ENCODE measurements at places on chromosomes 2 and 18.

DNA sequence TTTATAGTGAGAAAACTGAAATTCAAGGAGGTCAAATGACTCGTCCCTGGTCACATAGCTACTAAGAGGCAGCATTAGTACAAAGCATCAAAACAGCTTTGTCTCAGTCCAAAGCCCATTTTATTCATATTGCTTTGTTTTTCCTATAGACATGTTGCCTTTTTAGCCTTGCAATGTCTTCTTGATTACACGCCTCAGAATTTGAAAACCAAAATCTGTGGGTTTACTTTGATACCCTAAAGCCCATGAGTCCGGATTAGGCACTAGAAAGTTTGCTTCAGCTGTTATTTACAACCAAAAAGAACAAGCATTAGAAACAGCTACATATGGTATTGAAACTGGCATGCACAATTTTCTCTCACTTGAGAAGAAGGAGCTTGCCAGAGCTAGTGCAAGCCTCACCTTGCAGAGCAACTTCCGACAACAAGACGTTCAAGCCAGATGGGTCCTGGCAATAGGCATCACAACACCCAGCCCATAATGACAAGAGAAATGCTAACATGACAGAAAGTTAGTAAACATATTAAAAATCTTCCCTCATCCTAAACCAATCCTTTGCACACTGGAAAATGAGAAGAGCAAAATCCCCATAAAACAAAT lies 276.8 kb downstream of the RIT2 start:
- no peak for DNase-seq

GRCh38 chr2:163692081-163692480 lies 43.7 kb downstream of the FIGN start:
- no peak for DNase-seq

GRCh38 chr18:74226156-74226555 lies 65.6 kb downstream of the CYB5A start:
- DNase-seq: no peak

DNA sequence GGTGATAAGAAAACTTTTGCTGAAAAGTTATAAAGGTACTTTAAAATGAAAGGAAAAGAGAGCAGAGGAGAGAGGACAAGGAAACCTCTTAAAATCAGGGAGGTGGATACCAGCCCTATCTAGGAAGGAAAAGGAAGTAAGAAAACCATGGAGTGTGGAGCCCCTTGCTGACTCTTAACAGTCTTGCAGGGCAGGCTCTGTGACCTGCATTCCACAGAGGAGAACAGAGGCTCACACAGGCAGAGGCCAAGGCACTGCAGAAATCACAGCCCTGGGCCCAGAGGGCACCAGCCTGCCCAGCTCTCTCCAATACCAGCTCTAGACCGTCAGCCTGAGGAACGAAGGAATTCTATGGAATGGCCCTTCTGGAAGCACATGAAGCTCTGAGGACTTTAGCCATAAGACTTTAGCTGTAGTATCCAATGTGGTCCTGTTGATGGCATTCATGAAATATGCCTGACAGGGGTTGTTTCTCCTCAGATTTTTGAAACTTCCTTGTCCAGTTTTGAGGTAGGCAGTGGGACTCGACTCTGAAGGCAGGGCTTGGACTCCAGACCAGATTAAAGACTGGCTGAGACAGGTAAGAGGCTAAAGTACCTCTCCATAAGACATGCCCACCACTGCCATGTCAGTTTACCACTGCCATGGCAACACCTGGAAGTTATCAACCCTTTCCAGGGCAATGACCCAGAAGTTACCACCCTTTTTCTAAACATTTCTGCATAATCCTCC lies 216.3 kb downstream of the ANAPC1 start:
- peak; percentile 37 for DNase-seq

- DNase-seq: no peak
Measured at GRCh38 chr18:5604778-5605177, 61.0 kb upstream of the EPB41L3 start.

DNA sequence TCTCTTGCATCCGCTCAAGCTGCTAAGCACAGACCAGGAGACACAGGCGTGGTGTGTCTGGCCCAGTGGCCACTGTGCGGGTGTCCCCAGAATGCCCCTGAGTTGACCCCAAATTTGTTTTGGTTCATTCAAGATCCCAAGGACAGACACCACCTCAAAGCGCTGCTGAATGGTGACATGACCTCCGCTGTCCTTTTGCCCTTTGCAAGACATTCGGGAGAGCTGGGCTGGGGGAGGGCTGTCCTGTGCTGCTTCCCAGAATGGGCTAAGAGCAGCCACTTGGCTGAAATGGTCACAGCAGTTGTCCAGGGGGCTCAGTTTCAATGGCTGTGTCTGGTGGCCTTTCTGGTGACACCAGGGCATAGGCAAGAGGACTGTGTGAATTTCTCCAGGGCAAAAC lies 84.1 kb downstream of the SMIM21 start:
- no peak for DNase-seq

GRCh38 chr18:40159141-40160017 lies 1795.7 kb upstream of the PIK3C3 start:
- DNase-seq: peak; percentile 20

GRCh38 chr2:237870754-237871651 lies 11.6 kb downstream of the RAMP1 start:
- DNase-seq: no peak

DNA sequence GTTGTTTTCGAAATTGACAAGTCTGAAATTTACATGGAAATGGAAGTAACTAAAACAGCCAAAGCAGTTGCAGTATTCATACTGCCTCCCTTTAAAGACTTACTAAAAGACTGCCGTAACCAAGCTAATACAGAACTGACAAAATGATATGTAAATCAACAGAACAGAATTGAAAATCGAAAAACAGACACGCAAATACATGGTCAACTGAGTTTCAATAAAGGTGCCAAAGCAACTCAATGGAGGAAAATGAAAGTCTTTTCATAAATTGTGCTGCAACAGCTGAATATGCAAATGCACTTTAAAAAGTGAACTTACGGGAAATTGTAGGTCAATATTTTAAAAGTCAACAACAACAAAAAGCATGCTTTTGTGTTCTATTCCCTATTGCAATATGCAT lies 34.2 kb downstream of the TMEM131 start:
- no peak for DNase-seq

DNA sequence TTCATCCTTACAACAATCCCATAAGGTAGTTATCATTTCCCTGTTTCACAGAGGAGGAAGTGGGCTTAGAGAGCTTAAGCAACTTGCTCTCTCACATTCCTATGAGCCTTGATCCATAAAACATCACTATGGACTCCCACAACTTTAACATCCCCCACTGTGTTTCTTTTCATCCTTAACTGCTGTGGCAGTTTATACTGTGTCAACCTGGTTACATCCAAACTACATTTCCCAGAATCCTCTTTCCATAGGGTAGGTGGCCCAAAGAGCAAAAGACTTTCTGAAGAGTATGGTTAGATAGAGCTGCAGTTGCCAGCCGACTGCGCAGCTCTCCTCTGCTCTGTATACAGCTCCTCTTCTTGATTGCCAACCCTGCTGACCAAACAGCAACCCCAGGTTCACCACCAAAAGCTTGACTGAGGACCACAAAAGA lies 22.5 kb downstream of the MAP3K2 start:
- DNase-seq: no peak

- no peak for DNase-seq
Measured at GRCh38 chr2:238081150-238081549, 19.0 kb upstream of the ESPNL start.

DNA sequence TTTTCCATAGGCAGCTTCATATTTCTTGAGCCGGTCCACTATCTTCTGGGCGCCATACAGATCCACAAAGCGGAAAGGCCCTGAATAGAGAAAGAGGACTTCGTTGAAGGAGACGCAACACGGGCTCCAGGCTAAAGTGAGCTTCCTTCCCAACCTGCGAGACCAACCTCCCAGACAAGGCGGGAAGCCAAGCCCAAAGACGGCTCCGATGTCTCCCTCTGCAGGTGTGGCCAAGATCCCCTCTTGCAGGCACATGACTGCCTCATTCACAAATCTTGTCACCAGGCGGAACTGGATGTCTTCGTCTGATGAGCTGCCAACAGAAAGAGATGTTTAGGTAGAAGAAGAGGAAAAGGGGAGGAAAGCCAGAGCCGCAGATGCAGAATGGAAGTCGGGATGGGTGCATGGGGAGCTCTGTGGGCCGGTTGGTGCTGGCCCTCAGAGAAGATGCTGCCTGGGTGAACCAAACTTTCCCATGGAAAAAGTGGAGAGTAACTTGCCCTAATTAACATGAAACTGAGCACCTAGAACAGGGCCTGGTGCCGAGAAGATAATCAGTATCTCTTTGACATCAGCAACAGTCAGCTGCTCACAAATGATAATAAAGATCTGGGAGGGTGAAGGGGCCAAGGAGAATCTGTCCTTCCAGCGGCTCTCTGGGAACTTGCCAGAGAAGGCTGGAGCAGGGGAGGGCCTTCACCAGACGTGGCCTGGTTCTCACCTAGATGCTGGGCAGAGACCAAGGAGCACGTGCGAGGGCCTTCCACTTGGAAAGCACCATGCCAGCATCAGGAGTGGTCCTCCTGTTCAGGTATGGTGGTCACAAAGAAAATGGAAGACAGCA lies 18.6 kb downstream of the GAREM2 start:
- DNase-seq: no peak

GRCh38 chr2:180334514-180334913 lies 327.4 kb upstream of the CWC22 start:
- DNase-seq: no peak

- no peak for DNase-seq
Measured at GRCh38 chr2:67499989-67500388, 102.9 kb downstream of the ETAA1 start.

- no peak for DNase-seq
Measured at GRCh38 chr2:149082735-149083134, 44.2 kb downstream of the LYPD6B start.

- no peak for DNase-seq
Measured at GRCh38 chr2:216732334-216732733, 37.0 kb upstream of the IGFBP5 start.

DNA sequence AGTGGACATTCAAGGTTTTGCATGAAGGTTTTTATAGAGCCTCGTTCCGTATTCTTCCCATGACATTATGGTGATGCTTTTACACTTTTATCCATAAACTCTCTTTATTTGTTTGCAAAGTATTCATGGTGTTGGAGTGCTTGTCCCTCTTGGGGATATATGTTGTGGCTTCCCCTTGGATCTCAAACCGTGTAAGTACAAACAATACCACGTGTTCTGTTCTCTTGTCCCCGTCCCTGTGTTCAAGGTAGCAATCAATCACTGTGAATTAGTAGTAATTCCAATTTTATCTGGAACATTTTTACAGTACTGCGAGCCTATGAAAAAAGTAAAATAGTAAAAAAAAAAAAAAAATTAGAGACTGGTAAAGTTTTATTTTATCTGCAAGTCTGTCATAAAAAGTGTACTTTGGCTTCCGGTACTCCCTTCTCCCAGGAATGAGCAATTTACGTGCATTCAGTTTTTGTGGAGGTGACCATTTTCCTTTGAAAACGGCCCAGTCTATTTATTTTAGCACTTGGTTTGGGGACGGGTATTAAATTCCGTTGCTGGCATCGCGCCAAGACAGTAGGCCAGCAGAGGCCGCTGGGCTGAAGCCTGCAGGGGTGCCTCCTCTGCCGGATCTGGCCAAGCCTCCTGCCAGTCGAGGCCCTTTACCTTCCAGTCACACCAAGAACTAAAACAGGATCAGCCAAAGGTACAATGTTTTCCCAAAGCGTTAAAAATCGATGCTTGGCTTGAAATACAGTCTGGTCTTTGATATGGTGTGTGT lies 175.7 kb downstream of the SOCS6 start:
- peak; percentile 75 for DNase-seq

DNA sequence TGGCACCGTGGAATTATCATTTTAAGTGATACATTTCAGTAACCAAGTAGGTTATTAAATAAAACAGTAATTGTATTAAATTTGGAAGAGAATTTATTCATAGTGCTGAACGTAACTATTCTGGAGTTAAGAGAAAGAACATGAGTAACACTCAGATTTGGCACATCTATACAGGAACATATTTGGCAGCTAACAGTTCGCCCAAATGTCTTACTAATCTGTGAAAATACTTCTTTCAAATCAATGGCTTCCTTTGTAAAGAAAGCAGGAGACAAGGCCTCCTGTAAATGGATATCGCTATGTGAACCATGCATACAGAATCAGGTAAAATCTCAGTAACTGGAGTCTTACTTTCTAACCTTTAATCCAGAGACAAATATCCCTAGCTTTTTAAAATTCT lies 64.4 kb downstream of the ZNF516 start:
- no peak for DNase-seq

DNA sequence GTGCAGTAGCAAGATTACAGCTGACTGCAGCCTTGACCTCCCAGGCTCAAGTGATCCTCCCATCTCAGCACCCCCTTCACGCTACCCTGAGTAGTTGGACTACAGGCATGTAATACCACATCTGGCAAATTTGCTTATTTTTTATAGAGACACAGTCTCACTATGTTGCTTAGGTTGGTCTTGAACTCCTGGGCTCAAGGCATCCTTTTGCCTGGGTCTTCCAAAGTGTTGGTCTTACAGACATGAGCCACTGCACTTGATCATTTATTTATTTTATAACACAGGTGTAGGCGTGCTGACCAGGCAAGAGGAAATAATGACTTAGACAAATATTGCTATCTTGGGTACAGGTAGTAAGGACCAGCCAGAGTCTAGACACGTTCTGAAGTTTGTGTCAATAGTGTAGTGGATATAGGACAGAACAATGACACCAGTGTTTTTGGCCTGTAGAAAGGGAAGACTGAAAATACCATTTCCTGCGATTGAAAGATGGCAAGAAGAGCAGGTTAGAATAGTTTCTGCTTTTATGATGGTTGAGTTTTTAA lies 71.0 kb upstream of the THUMPD2 start:
- DNase-seq: no peak

GRCh38 chr2:69588403-69588802 lies 55.1 kb downstream of the AAK1 start:
- DNase-seq: no peak

- no peak for DNase-seq
Measured at GRCh38 chr2:2238726-2239269, 92.3 kb downstream of the MYT1L start.

- DNase-seq: no peak
Measured at GRCh38 chr2:11750422-11750821, 4.0 kb downstream of the LPIN1 start.

DNA sequence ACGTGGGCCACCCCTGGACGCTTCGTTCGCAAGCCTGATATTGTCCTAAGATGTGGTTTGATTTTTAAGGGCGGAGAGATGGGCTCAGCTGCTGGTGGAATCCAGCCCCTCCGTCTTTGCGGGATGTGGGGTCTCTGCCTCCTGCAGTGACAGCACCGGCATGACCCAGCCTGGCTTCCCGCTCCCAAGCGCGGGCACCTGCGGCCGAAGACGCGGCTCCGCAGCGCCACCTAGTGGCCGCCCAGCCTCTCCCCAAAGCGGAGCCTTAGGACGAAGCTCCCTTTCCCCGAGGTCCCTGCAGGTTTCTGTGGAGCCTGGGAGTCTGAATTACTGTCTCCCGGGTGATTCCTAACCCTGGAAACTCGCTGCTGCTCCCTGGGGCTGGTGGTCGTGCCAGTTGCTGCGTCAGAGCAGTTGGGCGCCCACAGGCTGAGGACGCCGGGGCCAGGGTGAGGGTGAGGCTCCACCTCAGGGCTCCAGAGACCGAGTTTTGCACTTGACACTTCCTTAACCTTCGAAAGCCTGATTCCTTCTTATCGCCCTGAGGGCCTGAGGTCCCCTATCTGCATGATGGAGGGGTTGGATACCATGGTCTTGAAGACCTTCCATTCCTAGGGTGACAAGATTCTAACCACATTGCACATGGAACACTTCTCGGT lies 137.5 kb downstream of the TPO start:
- peak; percentile 51 for DNase-seq

- DNase-seq: no peak
Measured at GRCh38 chr2:90209806-90210205, 1518.3 kb downstream of the RPIA start.

- peak; percentile 16 for DNase-seq
Measured at GRCh38 chr2:151306621-151307020, 17.2 kb upstream of the NMI start.
